ENCODE measurements at places on chromosomes 3 and 15.

- DNase-seq = no peak
These were observed 17.9 kb upstream of the POLG start for GRCh38 chr15:89352476-89352875.

- DNase-seq = no peak
These were observed 486.8 kb downstream of the MAGI1 start for GRCh38 chr3:65551945-65552344.

DNA sequence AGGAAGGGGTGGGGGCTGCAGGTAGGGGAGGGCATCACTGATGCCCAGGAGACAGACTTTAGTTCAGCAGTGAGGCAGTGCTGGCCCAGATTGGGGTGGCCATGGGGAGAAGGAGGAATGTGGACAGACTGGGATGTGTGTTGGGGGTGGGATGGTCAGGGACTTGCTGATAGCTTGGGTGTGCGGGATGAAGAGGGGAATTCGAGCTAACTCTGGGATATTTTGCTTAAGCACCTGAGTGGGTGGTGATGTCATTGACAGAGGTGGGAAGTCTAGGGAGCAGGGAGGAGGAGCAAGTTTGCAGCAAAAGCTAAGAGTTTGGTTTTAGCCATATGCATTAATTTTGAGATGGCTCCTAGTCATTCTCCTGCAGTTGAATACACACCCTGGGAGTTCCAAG is 207.5 kb downstream of the RPLP1 start:
- DNase-seq = no peak

DNA sequence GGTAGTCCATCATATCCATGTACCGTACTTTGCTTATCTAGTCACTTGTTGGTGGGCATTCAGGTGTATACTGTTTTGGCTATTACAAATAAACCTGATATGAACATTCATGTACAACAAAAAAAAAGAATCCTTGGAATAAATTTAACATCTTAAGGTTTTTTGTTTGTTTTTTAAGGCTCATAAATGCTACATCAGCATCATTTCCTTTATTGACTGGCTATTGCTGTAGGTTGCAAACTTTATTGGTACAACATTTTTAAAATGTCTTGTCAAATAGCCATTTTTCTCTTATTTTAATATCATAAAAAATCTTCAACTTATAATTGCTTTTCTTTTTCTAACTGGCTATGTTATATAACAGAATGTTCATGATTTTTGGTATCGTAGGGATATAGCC is 16.2 kb downstream of the DHFR2 start:
- DNase-seq = no peak

- DNase-seq = no peak
These were observed 487.5 kb upstream of the WNT5A start for GRCh38 chr3:55974421-55975165.

DNA sequence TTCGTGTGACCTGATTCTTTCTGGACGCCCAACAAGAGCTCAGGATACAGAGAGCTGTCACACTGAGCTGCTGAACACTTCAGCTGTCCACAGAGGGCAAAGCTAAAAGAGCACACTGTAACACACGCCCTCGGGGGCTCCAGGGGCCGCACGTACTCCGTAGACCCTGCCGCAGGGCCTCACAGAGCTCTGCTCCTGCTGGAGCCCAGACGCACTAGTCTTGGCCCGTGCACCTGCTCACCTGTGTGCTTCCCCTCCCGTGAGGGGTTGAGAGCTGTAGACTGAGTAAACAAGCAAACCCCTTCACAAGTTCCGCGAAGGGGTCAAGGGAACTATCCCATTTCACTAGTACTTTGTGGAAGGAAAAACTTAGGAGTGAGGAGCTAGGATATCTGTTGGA is 30.7 kb upstream of the TUSC7 start:
- no peak for DNase-seq

DNA sequence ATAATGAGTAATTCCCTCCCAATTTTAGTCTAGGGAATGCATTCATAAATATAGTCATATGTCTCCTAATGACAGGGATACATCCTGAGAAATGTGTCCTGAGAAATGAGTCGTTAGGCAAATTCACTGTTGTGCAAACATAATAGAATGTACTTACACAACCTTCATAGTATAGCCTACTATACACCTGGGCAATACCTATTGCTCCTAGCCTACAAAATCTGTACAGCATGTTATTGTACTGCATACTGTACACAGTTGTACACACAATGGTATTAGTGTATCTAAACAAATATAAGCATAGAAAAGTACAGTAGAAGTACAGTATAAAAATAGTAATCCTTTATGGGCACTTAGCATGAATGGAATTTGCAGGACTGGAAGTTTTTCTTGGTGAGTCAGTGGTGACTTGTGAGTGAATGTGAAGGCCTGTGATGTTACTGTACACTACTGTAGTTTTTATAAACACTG is 6.6 kb downstream of the DTWD1 start:
- no peak for DNase-seq

GRCh38 chr3:177835917-177836316 is 638.6 kb upstream of the TBL1XR1 start:
- no peak for DNase-seq

DNA sequence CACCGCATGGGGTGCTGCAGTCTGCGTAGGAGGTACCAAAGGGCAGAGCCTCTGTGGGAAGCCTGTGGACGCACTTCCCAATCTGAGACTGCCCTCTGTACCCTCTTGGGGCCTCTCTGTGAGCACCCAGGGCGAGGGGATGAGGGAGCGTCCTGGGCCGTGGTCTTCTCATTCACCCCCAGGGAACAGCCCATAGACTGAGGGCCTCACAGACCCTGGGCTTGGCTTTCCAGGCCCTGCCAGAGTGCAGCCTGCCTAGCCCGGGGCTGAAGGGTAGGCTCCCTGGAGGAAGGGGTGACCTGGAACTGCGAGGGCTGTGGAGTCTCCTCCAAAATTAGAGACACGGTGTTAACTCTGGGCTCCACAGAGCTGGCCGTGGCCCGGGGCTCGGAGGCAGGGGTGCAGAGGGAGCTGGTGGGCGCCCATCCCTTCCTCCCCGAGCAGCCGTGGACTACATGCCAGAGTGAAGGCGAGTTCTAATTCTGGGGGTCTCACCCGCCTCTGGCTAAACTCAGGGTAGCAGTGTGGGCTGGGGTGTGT is 468 bp upstream of the SPTBN5 start:
- DNase-seq = no peak

DNA sequence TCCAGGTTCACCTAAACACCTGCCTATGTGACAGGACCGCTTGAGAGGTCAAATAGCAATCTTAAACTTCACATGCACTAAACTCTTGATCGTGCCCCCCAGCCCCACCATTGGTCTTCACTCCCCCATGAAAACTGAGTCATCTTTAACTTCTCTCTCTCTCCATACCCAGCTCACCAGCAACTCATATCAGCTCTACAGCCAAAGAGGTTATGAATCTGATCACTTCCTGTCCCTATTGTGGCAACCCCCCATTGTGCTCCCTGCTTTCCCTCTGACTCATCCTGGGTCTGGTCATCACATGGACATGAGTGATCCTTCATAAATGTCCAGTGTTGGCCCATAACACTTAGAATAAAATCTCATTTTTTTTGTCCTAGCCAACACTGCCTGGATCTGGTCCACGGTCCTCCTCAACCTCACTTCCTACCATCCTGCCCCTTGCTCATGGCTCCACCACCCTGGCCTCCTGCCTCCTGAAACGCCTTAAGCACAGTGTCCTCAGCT is 103.4 kb upstream of the HACD2 start:
- no peak for DNase-seq

- no peak for DNase-seq
These were observed 278.9 kb upstream of the STT3B start for GRCh38 chr3:31253782-31254181.

DNA sequence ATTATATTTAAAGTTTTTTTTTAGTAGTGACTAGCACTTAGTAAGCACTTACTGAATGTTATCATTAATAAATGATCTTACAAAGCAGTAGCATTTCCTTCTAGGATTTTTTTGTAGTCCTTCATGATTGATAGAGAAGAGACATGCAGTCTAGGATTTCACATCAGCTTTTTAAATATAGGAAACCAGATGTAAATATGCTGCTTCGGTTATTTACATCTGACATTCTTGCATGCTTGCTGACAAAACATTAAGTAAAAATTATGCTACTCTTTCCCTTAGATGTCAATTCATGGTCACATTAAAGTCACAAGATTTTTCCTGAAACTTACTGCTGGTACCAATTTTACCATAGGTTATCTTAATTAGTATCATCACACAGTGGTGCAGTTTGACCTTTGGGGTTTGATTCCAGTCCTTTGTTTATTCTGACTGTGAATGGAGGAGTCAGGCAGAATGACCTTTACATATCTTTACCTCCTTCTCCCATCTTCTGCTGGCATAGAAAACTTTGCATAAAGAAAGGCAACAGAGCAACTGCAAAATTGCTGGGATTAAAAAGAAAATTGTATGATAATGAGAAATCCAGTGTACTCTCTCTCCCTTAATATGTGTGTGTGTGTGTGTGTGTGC is 286.5 kb downstream of the LPP start:
- no peak for DNase-seq

- DNase-seq = no peak
These were observed 7.0 kb downstream of the OR5K4 start for GRCh38 chr3:98360681-98361080.

- DNase-seq = peak; percentile 21
These were observed 28.3 kb downstream of the IDH3A start for GRCh38 chr15:78177447-78177873.

DNA sequence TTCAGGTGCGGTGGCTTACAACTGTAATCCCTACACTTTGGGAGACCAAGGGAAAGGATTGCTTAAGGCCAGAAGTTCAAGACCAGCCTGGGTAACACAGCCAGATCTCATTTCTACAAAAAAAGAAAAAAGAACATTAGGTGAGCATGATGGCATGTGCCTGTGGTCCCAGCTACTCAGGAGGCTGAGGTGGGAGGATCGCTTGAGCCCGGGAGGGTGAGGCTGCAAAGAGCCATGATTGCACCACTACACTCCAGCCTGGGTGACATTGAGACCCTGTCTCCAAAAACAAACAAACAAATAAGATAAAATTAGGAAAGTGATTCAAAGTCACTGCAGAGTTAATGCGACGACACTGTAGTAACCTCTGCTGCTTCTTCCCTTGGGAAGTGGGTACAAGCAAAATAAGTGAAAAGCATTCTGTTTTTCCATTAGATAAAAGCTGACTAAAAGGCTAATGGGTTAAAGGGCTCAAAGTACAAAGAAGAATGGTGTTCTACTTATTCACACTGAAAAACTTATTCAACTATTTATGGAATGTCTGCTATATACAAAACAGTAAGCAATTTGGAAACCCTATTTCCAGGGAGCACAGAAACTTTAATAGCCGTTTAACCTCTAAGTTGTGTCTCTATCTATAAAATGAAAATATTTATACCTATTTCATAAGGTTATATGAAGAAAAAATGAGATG is 8.0 kb upstream of the RPS27L start:
- no peak for DNase-seq
